ENCODE measurements at places on chromosomes 3 and 15.

- DNase-seq, result no peak
Measured at GRCh38 chr3:188296761-188297612, 143.0 kb downstream of the LPP start.

DNA sequence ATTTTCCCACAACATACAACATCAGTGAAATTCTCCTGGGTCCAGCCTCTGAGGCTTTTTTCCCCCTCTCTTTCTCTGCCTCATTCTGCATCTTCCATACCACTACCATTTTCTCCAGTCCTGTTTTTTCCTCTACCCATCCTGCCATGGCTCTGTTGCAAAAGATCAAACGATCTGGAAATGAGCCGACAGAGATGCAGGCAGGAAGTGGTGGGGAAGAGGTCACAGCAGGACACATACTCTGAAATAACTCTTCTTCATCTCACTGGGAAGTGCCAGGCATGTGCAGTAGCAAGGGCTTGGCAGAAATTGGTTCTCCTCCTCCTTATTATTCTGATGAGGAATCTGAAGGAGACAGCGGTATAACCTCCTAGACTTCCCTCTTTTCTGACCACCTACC is 114.3 kb downstream of the CORO2B start:
- no peak for DNase-seq

- no peak for DNase-seq
Measured at GRCh38 chr3:16377196-16377595, 112.2 kb downstream of the OXNAD1 start.

GRCh38 chr15:60070838-60071493 is 66.9 kb downstream of the FOXB1 start:
- no peak for DNase-seq

DNA sequence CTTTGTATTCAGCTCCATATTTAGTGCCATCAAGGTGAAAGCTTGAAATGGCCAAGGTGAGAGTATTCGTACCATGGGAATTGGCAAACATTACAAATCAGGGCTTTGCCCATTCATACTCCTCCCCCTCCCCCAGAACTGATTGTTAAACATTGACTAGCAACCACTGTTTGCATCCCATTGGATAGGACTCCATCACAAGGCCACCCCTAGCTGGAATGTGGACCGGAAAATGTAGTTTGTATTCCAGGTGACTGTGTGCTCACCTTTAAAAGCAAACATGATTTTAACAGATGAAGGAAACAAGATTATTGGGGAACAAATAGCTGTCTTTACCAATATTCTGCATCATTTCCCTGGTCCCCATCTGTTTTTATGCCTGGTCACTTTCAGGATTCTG is 14.1 kb downstream of the ST3GAL6 start:
- DNase-seq, result no peak

All from NCI-H2171 (cell line).